Caudate nucleus (tissue), 63 donors: ENCODE measurements at places on chromosomes 16 and 17.
A peak's percentile ranks its signal among the peaks of the same experiment; 100 is the strongest.

- DNase-seq, result no peak
These were observed 34.8 kb downstream of the MPRIP start for GRCh38 chr17:17077101-17077500.

DNA sequence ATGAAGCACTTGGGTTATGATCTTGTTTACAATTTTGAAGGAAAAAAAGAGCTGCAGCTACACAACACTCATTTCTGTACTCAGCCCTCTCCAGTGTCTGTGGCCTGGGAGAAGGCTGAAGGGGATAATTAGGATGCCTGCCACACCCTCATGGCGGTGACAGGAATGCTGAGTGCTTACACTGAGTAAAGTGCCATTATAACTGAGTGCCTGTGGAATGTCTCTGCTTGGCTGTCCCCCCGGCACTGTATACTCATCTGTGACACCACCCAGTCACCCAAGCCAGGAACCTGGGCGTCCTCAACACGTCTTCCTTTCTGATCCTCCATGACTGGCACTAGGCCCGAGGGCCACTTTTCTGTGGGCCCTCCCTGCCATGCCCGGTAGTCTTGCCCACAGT lies 3.5 kb upstream of the MRPL38 start:
- DNase-seq, result no peak

- no peak for DNase-seq
These were observed 3.6 kb upstream of the HS3ST3B1 start for GRCh38 chr17:14297161-14297851.

DNA sequence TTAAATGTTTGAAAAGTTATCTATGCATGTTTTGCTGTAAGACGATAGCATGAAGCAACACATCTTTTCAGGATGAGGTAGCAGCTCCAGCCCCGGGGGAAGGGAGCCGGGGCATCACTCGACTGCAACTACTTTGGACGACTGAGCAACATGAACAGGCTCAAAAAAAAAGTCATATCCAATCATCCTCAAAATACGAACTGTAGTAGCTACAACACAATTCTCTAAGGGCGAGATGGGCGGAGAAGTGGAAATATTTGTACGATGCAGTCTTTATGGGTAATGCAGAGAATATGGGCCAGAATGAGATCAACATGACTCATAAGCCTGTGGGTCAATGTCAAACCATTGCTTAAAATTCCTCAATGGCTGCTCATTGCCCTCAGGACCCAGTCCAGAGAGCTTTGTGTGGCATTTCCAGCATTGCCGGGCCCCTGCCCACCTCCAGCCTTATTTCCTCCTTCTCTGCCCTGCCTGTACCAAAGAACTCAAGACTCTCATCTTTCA lies 17.7 kb upstream of the SMURF2 start:
- DNase-seq, result no peak

- DNase-seq, result no peak
These were observed 72.5 kb upstream of the AXIN2 start for GRCh38 chr17:65633988-65634387.

DNA sequence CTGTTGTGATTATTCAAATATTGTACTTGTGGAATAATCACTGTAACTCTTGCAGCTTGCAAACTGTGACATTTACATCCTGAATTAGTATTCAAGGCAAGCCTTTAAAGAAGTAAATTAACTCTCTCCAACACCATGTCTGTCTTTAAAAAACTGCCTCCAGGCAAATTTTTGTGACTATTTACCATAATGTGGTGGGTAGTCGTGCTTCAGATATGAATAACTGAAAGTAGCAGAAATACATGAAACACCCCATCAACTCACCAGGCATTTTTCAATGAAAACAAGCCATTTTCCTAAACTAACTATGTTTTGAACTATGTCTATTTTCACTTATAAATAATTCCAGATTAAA lies 217.4 kb upstream of the PSMD7 start:
- DNase-seq, result no peak

- DNase-seq, result no peak
These were observed 20.7 kb downstream of the TXNDC11 start for GRCh38 chr16:11721781-11722467.

DNA sequence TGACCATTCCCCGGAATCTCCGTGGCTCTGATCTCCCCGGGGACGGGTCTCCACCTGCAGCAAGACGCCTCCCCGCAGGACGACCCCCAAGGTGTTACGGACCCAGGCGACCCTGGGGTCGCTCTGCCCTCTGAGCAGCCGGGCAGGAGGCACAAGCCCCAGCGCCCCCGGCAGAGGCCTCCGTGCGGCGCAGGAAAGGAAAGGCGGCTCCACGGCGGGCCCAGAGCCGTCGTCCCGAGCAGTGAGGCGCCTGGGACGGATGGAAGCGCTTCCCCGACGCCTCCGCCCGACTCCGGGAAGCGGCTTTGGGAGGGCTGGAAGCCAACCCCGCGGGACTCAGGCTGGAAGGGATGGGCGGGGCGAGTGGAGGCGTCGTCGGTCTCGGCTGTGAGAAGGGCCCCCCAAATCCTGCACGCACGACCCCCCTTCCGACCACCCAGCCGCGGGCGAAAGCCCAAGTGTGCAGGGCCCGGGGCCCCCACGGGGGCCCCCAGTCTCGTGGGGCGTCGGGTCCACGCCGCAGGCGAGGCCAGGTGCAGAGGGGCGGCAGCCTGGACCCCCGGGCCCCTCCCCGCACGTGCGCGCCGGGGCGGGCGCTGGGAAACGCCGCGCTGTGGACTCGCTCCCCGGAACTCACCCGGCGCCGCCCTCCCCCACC lies 32.7 kb upstream of the RPH3AL start:
- no peak for DNase-seq

- DNase-seq, result no peak
These were observed 103.6 kb downstream of the GSG1L start for GRCh38 chr16:27959914-27960313.

DNA sequence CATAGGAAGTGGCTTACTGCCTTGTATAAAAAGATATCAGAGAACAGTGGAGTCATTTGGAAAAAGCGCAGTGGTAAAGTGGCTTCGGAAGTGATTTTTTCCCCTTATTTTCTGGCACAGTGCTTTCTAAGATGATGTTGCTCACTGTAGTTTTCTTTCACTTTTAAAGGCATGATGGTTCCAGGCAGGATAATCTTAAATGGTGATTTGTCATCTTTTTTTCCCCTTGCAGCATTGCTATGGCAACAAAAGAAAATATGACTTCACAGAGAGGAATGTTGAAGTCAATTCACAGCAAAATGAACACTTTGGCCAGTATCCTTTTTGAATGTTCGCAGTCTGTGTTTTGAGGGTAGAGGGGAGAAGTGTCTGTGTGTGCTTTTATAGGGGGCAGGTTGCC lies 42.5 kb downstream of the GOSR1 start:
- DNase-seq, result no peak

GRCh38 chr16:1770328-1771187 lies 785 bp downstream of the NME3 start:
- DNase-seq, result no peak

DNA sequence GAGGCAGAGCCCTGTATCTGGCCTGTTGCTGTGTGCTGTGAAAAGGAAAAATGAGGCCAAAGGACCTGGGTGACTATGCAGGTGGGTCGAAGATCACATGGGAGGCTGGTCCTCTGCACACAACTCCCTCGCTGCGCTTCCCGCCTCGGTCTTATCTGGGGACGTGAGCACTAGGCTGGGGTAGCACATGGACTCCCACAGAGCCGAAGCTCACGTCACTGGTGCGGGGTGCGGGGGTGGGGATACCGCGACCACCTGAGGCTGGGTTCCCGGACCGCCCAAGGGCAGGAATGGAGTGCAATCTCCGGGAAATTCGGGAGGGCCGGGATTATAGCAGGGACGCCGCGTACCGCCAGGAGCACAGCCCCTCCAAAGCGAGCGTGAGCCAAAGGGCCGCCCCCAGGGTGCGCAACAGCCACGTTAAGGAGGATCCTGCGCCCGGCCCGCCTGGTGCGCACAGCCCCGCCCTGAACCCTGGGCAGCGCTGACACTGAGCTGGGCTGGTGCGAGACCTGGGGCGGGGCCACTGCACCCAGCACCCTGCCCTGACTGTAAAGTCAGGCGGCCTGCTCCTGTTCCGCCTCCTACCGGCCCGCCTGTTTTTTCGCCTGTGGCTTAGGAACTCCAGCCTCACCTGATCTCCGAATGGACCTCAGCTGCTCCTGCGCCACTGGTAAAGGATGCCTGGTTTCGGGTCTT lies 4.8 kb downstream of the MT1A start:
- DNase-seq, result peak; percentile 22

GRCh38 chr17:31093866-31094599 lies 744 bp upstream of the NF1 start:
- DNase-seq, result no peak

DNA sequence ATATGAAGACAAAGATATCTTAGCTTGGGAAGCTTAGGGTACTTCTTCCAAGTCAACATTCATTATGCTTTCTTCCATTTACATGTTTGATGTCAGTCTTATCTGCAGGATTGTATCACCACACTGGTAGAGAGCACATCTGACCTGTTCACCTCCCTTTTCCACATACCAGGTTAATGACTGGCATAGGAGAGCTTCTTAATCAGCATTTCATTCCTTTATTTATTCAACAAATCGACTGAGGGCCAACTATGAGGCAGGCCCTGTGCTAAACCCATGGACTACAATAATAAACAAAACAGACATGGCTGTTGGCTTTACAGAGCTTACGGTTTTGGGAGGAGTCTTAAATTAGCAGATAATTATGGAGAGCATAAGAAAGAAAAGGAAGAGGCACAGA lies 378.1 kb upstream of the CDH11 start:
- no peak for DNase-seq

- DNase-seq, result no peak
These were observed 382.3 kb upstream of the EEF2KMT start for GRCh38 chr16:5479926-5480325.

- no peak for DNase-seq
These were observed 32.0 kb upstream of the MRPS23 start for GRCh38 chr17:57881783-57882351.

- no peak for DNase-seq
These were observed 18.7 kb downstream of the DUS2 start for GRCh38 chr16:68041783-68042182.

- no peak for DNase-seq
These were observed 10.6 kb upstream of the MEFV start for GRCh38 chr16:3266873-3267537.

DNA sequence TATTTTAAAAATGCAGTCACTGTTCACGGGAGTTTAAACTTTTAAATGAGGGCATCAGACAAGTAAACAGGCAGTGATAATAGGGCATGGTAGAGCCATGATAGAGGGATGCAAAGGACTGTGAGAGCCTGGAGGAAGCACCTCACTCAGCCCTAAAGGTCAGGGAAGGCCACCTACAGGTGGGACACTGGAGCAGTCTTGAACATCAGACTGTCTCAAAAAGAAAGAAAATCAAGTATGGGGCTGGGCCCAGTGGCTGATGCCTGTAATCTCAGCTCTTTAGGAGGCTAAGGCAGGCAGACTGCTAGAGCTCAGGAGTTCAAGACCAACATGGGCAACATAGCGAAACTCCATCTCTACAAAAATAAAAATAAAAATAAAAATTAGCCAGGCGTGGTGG lies 31.0 kb upstream of the DHRS7B start:
- DNase-seq, result no peak

- no peak for DNase-seq
These were observed 27.8 kb downstream of the CYB5D2 start for GRCh38 chr17:4170639-4171280.

DNA sequence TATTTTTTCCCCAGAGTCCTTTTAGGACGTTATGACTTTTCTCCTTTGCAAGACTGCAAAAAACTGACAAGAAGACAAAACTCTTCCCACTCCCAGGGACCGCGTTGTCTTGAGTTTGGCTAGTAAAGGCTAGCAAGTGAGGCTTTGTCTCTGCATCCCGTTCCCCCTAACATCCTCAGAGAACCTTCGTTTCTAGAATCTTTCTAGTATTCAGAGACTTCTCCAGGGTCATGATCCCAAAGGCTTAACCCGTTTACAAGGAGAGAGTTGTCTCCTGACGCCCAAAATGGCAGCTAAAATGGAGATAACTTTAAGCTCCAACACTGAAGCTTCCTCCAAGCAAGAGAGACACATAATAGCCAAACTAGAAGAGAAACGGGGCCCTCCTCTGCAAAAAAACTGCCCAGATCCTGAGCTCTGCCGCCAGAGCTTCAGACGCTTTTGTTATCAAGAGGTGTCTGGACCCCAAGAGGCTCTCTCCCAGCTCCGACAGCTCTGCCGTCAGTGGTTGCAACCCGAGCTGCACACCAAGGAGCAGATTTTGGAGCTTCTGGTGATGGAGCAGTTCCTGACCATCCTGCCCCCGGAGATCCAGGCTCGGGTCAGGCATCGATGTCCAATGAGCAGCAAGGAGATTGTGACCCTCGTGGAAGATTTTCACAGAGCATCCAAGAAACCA lies 843 bp downstream of the ZNF174 start:
- DNase-seq, result no peak

DNA sequence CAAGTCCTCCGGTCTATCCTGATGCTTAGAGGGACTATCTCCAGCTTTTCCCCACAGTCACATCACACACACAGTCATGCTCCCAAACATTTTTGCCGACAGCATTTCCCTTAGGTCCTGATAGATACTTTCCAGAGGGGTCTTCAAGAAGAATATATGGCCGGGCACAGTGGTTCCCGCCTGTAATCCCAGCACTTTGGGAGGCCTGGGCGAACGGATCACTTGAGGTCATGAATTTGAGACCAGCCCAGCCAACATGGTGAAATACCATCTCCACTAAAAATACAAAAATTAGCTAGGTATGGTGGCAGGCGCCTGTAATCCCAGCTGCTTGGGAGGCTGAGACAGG lies 4.3 kb upstream of the GIP start:
- no peak for DNase-seq

GRCh38 chr16:84774810-84775209 lies 45.0 kb upstream of the CRISPLD2 start:
- DNase-seq, result no peak

- no peak for DNase-seq
These were observed 1.1 kb downstream of the CREBBP start for GRCh38 chr16:3879258-3879886.

DNA sequence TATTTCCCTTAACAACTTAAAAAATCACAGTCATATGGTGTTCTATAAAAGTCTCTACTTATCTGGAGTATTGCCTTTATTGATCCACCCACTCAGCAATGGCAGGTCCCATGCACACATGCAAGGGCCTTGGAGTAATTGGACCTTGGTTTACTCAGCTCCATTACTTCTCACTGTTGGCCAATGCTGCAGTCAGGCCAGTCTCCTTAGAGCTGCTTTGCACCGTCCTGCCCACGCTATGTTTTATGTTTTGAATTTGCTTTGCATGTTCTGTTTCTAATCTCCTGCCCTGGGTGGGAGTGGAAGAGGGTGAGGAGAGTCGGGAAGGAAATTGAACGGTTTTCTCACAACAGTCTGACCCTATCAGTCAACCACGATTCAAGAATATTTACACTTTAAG lies 23.6 kb downstream of the ARHGAP44 start:
- DNase-seq, result no peak

GRCh38 chr17:37756051-37756450 lies 11.2 kb upstream of the HNF1B start:
- no peak for DNase-seq

DNA sequence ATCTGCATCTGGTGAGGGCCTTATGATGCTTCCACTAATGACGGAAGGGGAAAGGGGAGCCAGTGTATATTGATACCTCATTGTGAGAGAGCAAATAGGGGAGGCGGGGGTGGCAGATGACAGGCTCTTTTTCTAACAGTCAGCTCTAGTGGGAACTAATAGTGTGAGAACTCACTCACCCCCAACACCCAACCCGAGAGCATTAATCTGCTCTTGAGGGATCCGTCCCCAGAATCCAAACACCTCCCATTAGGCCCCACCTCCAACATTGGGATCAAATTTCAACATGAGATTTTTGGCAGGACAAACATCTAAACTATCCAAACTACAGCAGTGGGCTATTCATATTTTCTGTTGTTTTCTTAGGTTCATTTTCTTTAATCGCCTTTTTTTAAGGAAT lies 54.4 kb downstream of the BPTF start:
- DNase-seq, result no peak

- DNase-seq, result no peak
These were observed 37.6 kb downstream of the HASPIN start for GRCh38 chr17:3761036-3761917.
